ENCODE measurements at places on chromosomes 4 and X.

- no peak for DNase-seq
Observed at GRCh38 chr4:128379860-128380259, 92.2 kb upstream of the PGRMC2 start.

DNA sequence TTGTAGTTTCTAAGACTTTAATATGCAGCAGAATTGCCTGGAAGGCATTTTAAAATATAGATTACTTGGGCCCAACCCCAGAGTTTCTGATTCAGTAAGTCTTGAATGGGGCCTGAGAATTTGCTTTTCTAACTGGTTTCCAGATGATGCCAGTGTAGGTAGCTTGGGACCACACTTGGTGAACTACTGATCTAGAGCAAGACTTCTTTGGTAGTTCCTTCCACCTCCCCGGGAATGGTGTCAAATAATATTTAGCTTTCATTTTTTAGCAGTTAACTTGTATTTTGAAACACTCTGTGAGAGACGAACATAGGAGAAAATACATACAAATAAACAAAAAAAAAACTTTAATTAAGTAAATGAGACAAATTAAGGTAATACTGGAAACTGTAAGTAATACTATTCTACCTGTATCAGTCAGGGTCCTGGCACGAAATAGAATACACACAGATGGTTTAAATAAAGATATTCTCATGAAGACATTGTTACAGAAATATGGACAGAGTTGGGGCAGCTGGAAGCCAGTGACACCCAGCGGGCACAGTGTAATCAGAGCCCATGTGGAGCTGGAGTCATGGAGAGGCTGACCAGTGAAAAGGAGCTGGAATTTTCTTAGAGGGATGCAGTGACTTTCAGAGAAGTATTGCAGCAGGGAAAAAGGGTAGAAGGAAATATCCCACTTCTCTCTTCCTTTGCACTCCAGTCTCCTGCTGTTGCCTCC lies 905.7 kb downstream of the CCSER1 start:
- DNase-seq, result no peak

GRCh38 chrX:44156726-44157125 lies 183.5 kb upstream of the NDP start:
- no peak for DNase-seq

DNA sequence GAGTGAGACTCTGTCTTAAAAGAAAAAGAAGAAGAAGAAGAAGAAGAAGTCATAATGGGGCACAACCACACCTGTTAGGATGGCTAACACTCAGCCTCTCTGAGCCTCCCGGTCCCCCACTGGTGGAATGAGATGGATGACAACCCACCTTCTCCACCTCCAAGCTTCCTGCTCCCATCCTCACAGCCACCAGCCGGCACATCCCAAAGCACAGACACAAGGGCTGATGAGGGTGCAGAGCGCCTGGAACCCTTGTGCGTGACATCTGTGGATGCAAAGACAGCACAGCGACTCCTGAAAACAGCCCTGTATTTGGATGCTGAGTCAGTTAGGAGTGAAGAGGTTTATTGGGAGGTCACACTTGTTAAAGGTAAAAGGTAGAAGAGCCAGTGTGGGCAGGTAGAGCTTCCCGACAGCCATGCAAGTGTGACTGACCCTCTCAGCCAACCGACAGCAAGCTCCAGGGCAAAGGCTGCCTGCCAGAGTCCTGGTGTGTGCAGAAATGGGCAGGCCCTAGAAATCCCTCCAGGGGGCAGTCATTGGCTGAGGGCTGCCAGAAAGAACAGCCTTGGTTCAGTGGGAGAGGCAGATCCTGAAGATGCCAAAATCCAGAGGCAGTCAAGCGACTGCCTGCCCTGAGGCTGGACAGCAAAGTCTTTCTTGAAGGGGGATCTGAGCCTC lies 26.6 kb upstream of the MAN2B2 start:
- no peak for DNase-seq

DNA sequence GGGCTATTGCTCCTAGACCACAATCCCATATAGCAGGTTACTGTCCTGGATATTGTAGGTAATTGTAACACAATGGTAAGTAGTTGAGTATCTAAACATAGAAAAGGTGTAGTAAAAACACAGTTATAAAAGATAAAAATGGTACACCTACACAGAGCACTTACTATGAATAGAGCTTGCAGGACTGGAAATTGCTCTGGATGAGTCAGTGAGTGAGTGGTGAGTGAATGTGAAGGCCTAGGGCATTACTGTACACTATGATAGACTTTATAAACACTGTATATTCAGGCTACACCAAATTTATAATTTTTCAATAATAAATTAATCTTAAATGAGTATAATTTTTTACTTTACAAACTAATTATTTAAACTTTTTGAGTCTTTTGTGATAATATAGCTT lies 425.7 kb downstream of the PABPC4L start:
- no peak for DNase-seq

DNA sequence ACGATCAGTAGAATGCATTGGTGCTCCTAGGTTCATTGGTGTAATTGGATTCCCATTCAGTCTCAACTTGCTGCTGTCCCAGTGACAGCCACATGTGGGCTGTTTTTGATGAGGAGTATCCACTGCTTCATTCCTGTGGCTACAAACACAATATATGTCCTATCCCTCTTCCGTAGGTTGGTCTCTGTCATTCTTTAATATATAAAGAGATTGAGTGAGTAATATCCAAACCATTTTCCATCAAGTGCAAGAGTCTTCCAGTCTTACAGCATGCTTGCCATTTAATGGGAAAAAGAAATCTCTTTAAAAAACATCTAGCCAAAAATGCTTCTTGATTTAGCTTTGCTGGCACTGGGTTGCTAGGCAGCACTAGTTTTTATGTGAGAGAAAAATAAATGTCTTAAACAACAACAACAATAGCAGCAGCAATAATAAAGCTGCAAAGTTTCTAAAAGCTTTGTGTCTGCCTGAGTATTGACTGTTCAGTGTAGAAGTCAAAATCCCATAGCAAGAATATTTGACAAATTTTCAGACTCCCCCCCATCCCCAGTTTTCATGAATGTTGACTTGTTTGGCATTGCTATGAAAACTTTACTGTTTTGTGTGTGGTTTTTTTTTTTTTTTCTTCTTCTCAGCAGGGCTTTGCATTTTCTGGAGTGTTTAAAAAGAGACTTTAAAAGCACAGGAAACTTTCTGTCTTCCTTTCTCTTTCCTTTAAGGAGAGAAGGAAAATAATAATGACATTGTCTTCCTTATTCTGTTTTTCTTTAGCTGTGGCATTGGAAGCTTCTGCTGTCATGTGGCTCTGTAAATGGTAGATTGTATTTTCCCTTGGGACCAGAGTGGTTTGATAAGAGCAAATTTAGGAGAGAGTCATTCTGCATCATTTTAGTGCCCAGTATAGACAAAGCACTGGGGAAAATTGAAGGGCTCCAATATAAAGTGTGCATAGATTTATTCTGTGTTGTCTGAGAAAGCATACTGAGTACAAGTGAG lies 244.3 kb downstream of the ARHGAP10 start:
- DNase-seq, result no peak

Data from left renal pelvis (tissue), 4 donors.